ENCODE measurements at places on chromosomes 12 and 14. TPM values are rescaled to one million over a fixed set of nuclear protein-coding genes. Genes with fewer than 3 reads are reported as not detected.

The TMEM229B gene
- 1.3 TPM for total RNA-seq

- no peak for DNase-seq
Observed at GRCh38 chr12:123771261-123771660, 9.2 kb downstream of the DNAH10 start.

DNA sequence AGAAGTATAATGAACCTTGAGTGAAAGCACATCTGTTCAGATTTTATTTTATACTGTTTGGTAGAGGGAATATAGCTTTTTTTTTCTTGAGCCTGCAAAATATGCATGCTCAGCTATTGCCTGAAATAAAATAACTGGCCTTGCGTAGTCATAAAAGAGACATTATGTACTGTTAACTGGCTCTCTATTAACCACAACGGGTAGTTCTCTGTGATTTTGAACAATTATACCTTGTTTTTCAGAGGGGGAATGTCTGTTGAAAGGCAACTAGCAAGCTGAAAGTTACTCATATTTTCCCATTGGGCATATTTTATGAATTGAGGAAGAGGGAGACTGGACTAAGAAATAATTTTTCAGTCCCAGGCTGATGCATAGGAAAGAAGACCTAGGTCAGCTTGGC, 62.6 kb downstream of the FIGNL2 start:
- no peak for DNase-seq

DNA sequence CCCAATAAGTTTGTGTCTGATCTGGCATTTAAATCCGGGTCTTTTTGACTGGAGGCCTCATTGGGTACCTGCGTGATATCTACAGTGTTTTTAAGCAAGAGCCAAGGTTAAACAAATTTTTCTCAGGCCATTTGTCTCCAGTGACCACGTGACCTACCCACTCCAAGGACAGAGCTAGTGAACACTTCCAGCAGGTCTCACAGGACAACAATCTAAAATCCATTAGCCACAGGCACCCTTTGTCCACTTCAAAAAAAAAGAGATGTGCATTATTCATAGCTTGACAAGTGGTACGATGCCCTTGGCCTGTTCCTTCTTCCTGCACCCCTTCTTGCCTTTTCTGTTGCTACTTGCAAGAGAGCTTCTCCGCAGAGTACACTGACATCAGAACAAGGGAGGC, 109.6 kb upstream of the GSC start:
- DNase-seq = no peak

- DNase-seq = no peak
Observed at GRCh38 chr12:30533558-30534265, 162.0 kb downstream of the IPO8 start.

The BHLHE41 gene
- 15.0 TPM for total RNA-seq

GRCh38 chr12:38159591-38160317, 156.8 kb upstream of the ALG10B start:
- peak; percentile 40 for DNase-seq

All from right atrium auricular region (tissue), 2 donors.